Activated T-helper 1 cell treated with anti-CD3 and anti-CD28 coated beads, Interleukin-12 subunit alpha, Interleukin-12 subunit beta, Interleukin-2, Interleukin-4 antibody, amounts not matched to agents 30 ng/mL and 10 ng/mL and 1 ng/mL, durations not matched to agents 14 hours and 24 hours and 36 hours (primary cell): ENCODE measurements at places on chromosomes 5 and 9. TPM values are rescaled to one million over a fixed set of nuclear protein-coding genes. Genes with fewer than 3 reads are reported as not detected.

DNA sequence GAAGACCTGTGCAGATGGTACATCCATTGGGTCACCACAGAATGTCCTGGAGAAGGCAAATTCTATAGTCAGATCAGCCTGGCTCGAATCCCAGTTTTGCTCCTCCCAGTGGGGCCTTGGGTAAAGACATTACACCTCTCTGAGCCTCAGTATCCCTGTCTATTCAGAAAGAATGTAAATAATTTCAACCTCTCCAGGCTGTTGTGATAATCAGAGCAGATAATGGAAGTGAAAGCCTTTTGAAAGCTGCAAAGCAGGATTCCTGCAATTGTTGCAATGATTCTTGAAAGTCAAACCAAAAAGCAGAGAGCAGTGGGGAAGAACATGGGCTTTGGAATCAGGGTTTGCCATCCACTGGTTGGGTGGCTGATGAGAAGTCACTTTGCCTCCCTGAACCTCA is 63.2 kb downstream of the LHX2 start:
- no peak for DNase-seq

The KIF3A gene
- 58.5 and 66.9 TPM in 2 replicates for total RNA-seq

- DNase-seq: no peak
Observed at GRCh38 chr5:135008556-135008955, 25.5 kb downstream of the PITX1 start.

The ZBTB43 gene
- total RNA-seq: 11.6 and 21.2 TPM in 2 replicates

The DND1 gene
- total RNA-seq: 3.3 and 4.1 TPM in 2 replicates

DNA sequence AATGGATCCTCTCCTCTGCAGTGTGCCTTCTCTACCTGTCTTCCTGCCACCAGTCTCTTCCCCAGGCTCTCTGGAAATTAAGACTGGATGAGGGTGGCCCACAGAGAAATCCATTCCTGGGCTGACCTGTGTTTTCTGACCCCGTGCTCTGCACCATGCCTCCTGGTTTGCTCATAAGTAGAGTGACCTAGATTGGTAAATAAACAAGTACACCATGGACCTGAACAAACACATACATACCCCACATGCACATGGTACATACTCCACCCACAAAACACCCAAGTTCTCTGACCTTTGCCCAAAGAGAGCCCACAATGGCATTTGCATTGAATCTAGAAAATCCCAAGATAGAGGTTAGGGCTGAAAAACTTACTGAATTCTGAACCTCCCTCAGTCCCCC is 77.5 kb upstream of the PLPP6 start:
- DNase-seq: no peak
